Lower lobe of right lung (tissue), 2 donors: ENCODE measurements at places on chromosomes 6 and 20. TPM values are rescaled to one million over a fixed set of nuclear protein-coding genes. Genes with fewer than 3 reads are reported as not detected.
A peak's percentile ranks its signal among the peaks of the same experiment; 100 is the strongest.

SLC2A10 gene
- total RNA-seq: 11.5 TPM

DNA sequence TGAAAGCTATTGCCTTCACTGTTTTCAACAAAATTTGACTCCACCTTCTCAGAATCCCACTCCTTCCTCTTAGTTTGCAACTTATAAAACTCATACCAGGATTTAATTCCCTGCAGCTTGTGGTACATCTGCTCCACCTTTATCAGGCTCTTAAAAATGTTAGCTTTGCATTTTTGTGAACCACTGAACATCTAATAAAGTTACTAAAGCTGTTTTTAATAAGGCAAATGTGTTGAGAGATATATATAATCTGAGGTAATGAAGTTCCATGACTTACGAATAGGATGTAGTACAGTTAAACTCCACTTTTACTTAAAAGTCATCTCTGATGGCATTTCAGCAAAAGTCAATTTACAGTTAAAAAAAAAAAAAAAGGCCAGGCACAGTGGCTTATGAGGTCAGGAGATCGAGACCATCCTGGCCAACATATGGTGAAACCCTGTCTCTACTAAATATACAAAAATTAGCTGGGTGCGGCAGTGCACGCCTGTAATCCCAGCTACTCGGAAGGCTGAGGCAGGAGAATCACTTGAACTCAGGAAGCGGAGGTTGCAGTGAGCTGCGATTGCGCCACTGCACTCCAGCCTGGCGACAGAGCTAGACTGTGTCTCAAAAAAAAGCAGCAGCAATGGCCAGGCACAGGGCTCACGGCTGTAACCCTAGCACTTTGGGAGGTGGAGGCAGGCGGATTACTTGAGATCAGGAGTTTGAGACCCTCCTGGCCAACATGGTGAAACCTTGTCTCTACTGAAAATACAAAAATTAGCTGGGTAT lies 106.2 kb downstream of the KIF13A start:
- H3K36me3 ChIP-seq: no peaks in the 10 kb centered on the region
- H3K27ac ChIP-seq: no peak overlapping the region
- H3K27me3 ChIP-seq: no peaks in the 10 kb centered on the region
- peak; percentile 85 for DNase-seq

- H3K36me3 ChIP-seq: no peaks in the 10 kb centered on the region
- H3K27me3 ChIP-seq: no peaks in the 10 kb centered on the region
- H3K4me3 ChIP-seq: no peak overlapping the region
- H3K4me1 ChIP-seq: no peaks in the 10 kb centered on the region
Measured at GRCh38 chr6:10434235-10434634, 19.4 kb upstream of the TFAP2A start.

DNA sequence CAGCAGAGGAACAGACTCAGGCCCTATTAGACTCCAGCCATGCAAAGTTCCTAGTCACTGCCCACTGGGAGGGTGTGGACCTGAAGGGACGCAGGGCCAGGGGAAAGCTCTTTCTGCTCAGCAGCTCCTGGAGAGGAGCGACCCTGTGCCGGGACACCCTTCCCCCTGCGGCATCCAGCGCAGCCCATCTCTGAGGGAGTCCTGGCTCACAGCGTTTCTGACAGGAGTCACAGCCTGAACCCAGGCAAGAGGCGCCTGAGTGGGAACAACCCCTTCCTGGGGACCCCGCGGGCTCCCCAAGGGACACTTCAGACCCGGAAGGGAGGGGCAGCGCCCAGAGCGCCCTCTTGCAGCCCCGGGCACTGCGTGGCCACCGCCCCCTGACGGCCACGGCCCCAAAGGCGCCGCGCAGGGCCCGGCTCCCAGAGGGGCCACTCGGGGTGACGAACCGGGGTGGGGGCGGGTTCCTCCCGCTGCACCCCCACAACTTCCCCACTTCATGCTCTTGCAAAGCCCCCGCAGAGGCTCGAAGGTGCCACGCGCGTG lies 862 bp downstream of the UCKL1 start:
- DNase-seq: peak; percentile 74
- peak overlapping the region; percentile 86 for H3K4me3 ChIP-seq
- H3K27me3 ChIP-seq: no peaks in the 10 kb centered on the region
- H3K27ac ChIP-seq: peak overlapping the region; percentile 90
- peaks cover 9% of the 10 kb centered on the region for H3K36me3 ChIP-seq
- peaks cover 64% of the 10 kb centered on the region for H3K4me1 ChIP-seq

EPPIN gene
- 0.38 TPM for total RNA-seq

- DNase-seq: no peak
- H3K27ac ChIP-seq: no peak overlapping the region
- peaks cover under 1% of the 10 kb centered on the region for H3K4me1 ChIP-seq
- no peaks in the 10 kb centered on the region for H3K36me3 ChIP-seq
- no peak overlapping the region for H3K4me3 ChIP-seq
Measured at GRCh38 chr20:57805747-57806146, 95.9 kb upstream of the PMEPA1 start.

DNA sequence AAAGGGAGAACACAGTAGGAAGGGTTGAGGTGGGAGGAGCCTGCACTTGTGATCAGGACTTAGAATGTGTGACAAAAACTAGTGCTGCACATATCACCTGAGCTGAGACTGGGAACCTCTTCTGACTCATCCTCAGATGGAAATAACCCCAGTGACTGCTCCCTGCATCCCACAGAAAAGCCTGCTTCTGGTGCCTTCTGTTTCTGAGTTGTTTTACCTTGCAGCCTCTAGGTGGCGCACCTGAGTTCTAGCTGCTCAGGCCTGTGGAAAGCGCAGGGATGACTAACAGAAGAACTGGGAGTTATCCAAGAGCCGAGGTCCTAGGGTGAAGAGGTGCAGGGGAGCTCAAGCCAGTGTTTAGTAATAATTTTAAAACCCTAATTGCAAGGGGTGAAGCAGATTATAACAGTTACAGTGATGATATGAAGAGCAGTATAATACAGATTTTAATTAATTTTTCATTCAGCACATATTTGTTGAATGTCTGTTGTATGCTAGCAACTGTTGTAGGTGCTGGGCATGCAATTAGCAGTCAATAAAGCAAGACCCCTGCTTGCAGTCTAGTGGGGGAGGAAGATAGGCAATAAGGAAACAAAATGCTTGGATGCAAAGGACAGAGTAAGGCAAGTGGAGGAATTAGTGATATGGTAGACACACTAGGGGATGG lies 302.5 kb downstream of the DHX35 start:
- no peaks in the 10 kb centered on the region for H3K36me3 ChIP-seq
- no peak overlapping the region for H3K27ac ChIP-seq
- H3K27me3 ChIP-seq: no peaks in the 10 kb centered on the region
- no peak for DNase-seq
- H3K4me3 ChIP-seq: no peak overlapping the region
- peaks cover 12% of the 10 kb centered on the region for H3K4me1 ChIP-seq

LY6G5C gene
- total RNA-seq: 2.9 TPM

DYNLT1 gene
- 101 TPM for total RNA-seq

- peaks cover 36% of the 10 kb centered on the region for H3K36me3 ChIP-seq
- H3K4me1 ChIP-seq: peaks cover 29% of the 10 kb centered on the region
- DNase-seq: no peak
- H3K4me3 ChIP-seq: no peak overlapping the region
Measured at GRCh38 chr20:45409521-45410272, 1.6 kb downstream of the DBNDD2 start.

- no peak overlapping the region for H3K4me3 ChIP-seq
- no peaks in the 10 kb centered on the region for H3K36me3 ChIP-seq
- H3K27me3 ChIP-seq: no peaks in the 10 kb centered on the region
- no peak overlapping the region for H3K27ac ChIP-seq
Measured at GRCh38 chr6:1872649-1873131, 263.0 kb downstream of the FOXC1 start.

LPA gene
- 0.30 TPM for total RNA-seq

- no peaks in the 10 kb centered on the region for H3K36me3 ChIP-seq
- DNase-seq: no peak
- no peaks in the 10 kb centered on the region for H3K4me1 ChIP-seq
- H3K4me3 ChIP-seq: no peak overlapping the region
- no peak overlapping the region for H3K27ac ChIP-seq
Measured at GRCh38 chr6:101926149-101926925, 532.8 kb downstream of the GRIK2 start.

- H3K27ac ChIP-seq: no peak overlapping the region
- no peak overlapping the region for H3K4me3 ChIP-seq
- no peaks in the 10 kb centered on the region for H3K27me3 ChIP-seq
- H3K4me1 ChIP-seq: no peaks in the 10 kb centered on the region
- DNase-seq: no peak
- H3K36me3 ChIP-seq: no peaks in the 10 kb centered on the region
Measured at GRCh38 chr20:46640536-46641311, 10.5 kb downstream of the SLC13A3 start.

GRCh38 chr6:29620630-29621029 lies 12.4 kb downstream of the GABBR1 start:
- no peak overlapping the region for H3K27ac ChIP-seq
- no peak for DNase-seq
- no peaks in the 10 kb centered on the region for H3K27me3 ChIP-seq
- H3K4me3 ChIP-seq: no peak overlapping the region

DNA sequence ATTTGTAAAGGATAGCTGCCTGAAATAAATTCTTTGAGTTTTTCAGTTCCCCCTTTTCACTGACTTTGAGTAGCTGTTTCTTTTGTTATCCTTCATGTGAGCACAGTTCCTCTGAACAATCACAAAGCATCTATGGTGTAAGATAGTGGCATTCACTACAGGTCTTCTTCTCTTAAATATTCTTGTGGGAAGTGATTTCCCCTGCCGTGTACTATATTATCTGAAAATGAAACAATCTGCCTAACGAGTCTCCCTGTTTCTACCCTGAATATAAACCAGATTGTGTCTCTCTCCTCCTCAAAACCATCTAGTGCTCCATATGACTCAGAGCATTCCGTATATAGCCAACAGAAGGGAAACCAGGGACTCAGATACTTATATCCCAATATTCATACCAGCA lies 380.1 kb upstream of the SOX4 start:
- no peaks in the 10 kb centered on the region for H3K36me3 ChIP-seq
- H3K4me3 ChIP-seq: no peak overlapping the region
- H3K27ac ChIP-seq: no peak overlapping the region
- H3K27me3 ChIP-seq: no peaks in the 10 kb centered on the region
- DNase-seq: no peak

- H3K4me1 ChIP-seq: no peaks in the 10 kb centered on the region
- H3K4me3 ChIP-seq: no peak overlapping the region
- DNase-seq: peak; percentile 53
- H3K36me3 ChIP-seq: no peaks in the 10 kb centered on the region
Measured at GRCh38 chr6:21348504-21349195, 244.9 kb upstream of the SOX4 start.

GRCh38 chr6:29632789-29633533 lies at the start of gene GABBR1:
GABBR1 (minus strand) TSS chr6:29633183; CDS start chr6:29632385, 798 bp downstream.
- peak within 1 kb of the TSS; percentile 52 for H3K27ac ChIP-seq
- peaks cover 29% of the 10 kb centered on the region for H3K4me1 ChIP-seq

DNA sequence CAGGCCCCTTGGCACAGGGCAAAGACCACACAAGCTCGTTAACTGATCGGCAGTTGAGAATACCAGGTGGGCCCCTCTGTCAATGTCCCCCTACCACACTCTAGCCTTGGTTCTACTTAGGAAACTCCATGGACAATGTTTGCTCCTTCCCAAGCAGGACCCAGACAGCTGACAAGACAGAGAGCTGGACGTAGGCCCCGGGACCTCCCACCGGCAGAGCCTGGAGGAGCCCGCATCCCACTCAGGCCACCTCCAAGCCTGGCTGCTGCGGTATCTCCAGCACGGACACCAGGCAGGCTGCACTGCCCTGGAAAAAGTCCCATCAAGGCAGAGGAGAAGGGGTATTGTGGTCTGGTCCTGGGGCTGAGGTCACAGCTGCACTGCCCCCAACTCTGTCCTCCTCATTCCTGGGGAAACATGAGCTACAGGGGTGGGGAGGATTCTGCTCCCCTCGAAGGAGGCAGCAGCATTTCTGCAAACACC lies 6.2 kb upstream of the GRM4 start:
- H3K36me3 ChIP-seq: no peaks in the 10 kb centered on the region
- no peak overlapping the region for H3K4me3 ChIP-seq
- peaks cover 11% of the 10 kb centered on the region for H3K4me1 ChIP-seq
- H3K27ac ChIP-seq: no peak overlapping the region

DNA sequence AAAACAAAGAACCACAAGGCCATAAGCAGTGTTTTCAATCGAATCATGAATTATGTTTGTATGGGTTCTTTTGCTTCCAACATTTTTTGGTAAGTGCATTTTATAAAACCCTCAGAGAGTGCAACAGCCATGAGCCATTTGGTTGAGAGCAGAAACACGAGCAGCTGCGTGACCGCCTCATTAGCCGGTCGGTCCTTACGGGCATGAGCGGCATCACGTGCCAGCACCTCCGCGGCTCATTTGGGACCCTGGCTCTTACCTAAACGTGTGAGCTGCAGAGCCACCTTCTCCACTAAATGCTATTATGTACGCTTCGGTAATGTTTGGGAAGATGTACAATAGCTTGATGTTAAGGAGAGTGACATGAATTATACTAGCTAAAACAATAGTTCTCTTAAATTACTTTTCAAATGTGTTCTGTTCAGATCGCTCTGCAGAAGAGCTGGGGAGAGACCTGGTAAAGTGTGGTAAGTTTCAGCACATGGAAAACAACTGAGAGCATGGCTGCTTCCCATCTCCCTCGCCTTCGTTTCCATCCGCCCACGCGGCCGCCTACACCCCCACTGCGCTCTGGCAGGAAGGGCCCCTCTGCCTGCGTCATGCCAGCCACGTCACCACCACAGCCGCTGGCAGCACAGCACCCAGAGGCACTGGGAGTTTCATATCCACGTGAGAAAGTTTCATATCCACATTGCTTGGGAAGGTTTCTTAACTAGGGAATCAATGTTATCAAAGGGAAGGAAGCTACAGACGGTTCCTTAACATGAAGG lies 23.7 kb upstream of the PDE10A start:
- H3K27me3 ChIP-seq: no peaks in the 10 kb centered on the region
- DNase-seq: no peak

DNA sequence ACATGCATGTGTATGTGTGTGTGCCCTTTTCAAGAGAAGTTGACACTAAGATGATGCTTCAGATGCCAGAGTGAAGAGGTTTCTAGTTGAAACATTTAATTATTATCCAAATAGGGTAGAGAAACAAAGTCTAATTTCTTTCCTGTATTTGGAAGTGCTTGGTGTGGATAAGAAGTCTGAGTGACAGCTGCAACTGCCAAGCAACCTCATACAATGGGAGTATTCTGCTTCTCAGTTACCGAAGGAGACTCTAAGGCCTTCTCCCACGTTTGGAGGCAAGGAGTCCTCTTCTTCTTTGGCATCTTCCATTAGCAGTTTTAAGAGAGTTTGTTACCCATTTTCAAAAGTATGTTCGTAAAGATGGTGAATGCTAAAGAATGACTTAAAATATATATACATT lies 82.4 kb downstream of the HDGFL1 start:
- H3K27me3 ChIP-seq: no peaks in the 10 kb centered on the region
- no peaks in the 10 kb centered on the region for H3K4me1 ChIP-seq
- DNase-seq: no peak
- no peak overlapping the region for H3K27ac ChIP-seq
- no peaks in the 10 kb centered on the region for H3K36me3 ChIP-seq
- no peak overlapping the region for H3K4me3 ChIP-seq

GRCh38 chr6:16759646-16760515 lies 1.4 kb downstream of the ATXN1 start:
- H3K4me3 ChIP-seq: peak overlapping the region; percentile 73
- H3K27ac ChIP-seq: peak overlapping the region; percentile 97
- H3K4me1 ChIP-seq: peaks cover 55% of the 10 kb centered on the region
- H3K36me3 ChIP-seq: no peaks in the 10 kb centered on the region
- H3K27me3 ChIP-seq: no peaks in the 10 kb centered on the region

GRCh38 chr6:159399751-159400221 lies 230.6 kb downstream of the FNDC1 start:
- H3K27ac ChIP-seq: no peak overlapping the region
- no peak for DNase-seq
- H3K36me3 ChIP-seq: no peaks in the 10 kb centered on the region
- no peak overlapping the region for H3K4me3 ChIP-seq
- peaks cover 5% of the 10 kb centered on the region for H3K27me3 ChIP-seq

- no peak for DNase-seq
- no peaks in the 10 kb centered on the region for H3K36me3 ChIP-seq
- no peak overlapping the region for H3K4me3 ChIP-seq
- no peak overlapping the region for H3K27ac ChIP-seq
Measured at GRCh38 chr6:170000071-170000843, 248.8 kb downstream of the ERMARD start.

FHL5 gene
- total RNA-seq: 23.7 TPM
